ENCODE measurements at places on chromosomes 2 and 18.
A peak's percentile ranks its signal among the peaks of the same experiment; 100 is the strongest.

DNA sequence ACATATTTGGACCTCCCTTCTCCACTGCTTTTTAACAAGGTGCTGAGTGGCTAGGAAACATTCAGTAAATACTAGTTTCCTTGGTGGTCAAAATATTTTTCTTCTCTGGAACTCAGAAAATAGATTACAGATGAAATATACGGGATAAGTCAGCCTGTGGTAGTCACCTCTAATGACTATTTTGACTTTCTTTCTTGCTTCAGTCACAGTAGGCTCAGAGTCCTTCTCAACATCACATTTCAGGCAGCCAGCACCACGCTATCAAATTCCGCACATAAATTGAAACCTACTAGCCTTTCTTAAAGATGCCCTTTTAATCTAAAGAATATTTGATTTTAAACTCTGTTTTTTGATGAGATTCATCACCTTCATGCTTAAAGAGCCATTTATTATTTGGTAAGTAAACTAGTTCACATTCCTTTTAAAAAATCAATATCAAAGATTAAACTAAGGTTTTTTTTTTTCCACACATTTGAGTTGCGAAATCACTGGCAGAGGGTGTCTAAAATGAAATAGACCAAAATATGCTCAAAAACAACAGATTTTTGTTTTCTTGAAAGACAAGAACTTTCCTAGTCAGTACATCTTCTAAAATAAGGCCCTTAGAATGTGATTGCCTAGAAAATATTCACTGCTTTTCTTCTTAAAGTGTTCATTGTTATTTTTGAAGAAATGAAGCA lies 181.5 kb downstream of the NRXN1 start:
- no peak for DNase-seq

DNA sequence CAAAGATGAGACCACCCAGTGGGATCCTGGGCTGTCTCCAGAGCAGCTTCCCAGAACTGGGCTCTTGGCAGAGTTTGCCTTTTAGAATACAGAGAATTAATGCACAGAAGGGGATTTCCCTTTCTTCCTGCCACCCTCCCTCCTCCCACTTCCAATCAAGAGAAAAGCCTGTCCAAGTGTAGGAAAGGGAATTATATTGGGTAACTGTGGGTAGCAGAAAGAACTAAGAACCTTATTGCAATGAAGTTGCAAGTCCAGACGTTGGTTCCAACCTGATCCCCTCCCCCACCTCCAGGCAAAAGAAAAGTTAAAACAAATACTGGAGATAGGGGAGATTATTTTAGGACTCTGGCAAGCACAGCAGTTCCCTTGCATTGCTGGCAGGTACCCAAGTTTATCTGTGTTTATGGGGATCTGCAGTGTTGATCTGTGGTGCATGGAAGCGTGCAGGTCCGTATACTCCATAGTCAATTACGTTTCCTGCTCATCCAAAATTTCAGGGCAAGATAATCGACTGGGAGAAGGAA lies 114.3 kb downstream of the PRKCE start:
- DNase-seq, result peak; percentile 36

DNA sequence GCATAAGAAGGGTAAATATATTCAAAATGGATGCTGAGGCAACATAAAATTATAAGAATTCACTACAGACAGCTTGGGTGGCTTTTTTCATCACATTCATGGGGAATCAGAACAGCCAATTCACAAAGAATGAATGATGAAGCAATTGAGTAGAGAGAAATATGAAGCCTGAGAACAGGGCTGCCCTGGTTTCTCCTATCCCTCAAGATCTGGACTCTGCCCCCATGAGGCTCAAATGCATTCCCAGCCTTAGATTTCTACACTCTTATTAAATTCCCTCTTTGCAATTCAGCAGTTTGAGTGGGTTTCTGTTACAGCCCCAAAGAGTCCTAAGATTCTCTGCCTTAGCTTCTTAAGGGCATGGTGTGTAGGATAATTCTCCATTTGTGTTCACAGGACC lies 172.5 kb downstream of the MAIP1 start:
- no peak for DNase-seq

DNA sequence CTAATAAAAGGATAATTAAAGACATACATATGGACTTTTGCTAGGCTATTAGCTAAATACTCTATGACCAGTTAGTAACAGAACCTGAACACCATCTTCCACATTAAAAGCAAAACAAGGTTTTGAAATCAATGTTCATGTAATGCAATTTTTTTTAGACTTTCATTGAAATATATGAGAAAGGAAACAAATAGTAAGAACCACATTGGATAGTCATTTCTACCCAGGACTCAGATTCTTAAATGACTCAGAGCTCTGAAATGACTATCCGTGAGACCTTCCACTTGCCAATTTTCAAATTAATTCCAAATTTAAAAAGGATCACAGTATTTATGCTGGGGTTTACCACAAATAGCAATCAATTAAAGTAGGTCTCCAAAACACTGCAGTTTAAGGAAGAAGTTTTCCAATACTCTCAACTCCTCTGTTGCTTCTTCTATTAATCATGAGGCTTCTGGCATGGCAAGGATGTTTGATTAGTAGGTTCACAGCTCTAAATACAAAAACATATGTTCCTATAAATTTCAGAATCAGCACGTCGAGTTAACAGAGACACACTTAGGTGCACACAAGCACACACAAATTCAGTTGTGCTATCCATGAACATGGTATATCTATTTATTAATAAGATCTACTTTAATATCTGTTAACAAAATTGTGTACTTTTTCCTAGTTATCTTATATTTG lies 841.0 kb downstream of the RNF144A start:
- no peak for DNase-seq

DNA sequence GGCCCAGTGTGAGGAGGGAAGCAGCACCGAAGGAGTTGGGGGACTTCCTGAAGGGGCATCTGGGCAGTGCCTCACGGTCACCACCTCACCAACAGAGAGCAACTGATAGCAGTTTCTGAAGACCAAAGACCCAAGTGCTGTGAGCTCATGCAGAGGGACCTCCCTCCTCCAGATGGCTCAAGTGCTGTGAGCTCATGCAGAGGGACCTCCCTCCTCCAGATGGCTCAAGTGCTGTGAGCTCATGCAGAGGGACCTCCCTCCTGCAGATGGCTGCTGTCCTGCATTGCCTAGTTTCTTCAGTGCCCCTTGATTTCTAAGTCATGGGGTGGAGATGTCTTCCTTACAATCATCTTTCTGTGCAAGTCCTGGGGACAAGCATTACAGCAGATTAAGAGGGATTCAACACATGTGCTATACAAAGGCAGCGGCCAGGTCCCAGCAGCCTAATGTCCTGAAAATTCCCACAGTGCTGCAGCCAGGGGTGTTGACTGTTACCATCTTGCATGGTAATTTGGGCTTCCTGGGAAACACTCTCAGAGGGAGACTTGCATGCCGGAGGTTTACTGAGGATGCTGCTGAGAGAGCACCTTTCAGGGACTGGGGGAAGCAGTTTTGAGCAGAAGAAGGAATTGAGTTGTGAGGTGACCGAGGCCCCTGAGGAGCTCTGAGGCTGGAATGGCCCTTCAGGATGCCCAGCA lies 409.3 kb downstream of the GALR1 start:
- no peak for DNase-seq

DNA sequence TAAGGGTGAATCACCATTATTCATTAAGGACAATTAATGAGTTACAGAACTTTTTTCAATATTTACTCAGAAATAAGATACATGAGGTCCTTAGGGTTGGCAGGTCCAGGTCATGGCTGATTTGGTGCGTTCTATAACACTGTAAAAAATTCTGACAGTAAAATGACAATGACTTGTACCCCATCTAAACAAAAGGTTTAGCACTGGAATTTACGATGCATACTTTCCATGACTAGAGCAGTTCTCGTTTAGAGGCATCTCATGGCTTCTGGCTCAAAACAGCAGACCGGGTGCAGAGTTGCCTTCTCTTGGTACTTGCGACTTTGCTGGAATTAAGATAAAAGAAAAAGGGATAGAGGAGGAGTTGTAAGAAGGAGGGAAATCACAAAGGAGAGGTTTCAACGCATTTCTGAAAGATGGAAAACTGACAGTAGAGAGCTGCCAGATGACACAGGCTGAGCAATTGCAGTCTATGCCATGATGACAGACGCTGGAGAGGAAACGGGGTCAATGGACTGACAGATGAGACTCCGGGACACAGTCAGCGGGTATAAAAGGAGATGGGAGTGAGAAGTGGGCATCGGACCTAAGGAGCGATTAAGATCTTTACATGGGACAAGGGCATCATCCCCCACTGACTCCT lies 4.1 kb upstream of the CYS1 start:
- no peak for DNase-seq

DNA sequence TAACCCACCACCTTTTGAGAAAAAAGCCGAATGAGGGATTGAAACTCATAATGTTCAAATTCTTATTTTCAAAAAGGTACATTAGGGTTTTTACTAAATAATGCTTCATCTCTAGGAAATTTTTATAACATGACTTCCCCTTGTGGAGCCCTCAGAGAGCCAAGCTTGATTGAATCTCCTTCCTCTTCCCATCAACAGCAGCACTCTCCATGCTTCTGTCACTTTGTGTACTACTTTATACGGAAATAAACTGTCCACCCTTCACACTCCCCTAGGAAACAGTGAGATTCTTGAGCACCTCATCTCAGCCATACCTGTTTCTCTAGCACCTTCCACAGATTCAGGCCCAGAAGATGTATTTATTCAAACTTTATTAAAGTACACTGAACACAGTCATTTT lies 51.8 kb downstream of the TFPI start:
- no peak for DNase-seq

DNA sequence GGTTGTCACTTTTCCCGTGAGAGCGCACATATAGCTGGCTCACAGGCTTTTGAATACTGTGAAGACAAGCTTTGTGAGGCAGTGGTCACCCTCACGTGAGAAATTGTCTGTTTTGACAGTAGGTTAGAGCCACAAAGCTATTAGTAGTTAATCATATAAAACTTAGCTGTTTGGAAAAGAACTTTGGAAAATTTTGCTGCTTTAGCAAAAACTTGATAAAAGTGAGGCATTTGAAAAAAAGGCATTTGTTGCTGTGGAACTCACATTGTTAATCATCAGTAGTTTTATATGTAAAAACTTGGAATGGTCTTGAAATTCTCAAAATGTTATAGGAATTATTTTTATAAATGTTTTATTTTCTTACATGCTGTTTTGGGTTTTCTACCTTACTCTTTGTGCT lies 22.3 kb downstream of the C2orf74 start:
- DNase-seq, result no peak

DNA sequence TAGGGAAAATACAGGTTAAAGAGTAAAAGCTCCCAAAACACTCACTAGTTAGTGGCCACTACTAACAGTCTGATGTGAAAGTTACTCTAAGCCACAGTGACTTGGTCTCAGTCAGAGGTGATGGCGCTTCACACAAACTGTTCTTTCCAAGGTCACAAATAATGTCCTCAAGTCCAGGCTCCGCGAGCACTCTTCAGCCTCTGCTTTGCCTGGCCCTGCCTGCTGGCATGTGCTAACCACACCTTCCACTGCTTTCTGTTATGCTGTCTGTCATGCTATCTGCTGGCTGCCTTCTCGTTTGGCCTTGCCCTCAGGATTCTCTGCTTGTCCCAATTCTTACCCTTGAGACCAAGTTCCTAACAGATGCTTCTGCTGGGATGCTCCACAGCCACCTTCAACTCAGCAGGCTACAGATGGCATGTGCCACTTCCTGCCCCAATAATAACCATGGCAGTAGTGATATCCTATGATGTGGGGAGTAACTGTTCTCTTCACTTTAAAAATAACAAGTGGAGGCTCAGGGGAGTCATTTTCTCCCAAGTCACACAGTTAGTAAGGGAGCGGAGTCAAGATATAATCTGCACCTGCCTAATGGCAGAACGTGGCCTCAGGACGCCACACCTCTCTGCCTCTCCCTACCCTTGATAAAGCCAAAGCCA lies 75.7 kb downstream of the ZAP70 start:
- DNase-seq, result no peak

DNA sequence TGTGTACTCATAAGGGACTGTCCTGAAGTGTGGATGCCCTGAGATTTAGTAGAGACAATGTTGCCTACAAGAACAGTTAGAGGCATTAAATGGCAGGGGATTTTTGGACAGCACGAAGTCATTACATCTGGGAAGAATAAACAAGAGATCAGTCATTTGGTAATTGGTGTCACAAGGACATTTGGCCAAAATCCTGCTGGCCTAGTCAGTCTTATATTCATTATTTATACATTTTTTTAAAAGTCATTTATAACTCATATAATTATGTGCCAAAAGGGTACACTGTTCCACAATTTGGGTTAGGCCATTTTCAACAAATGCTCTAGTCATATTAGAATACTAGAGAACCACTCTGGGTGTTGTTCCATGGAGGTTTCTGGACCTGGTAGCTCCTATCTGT lies 104.7 kb downstream of the LRATD1 start:
- DNase-seq, result no peak

DNA sequence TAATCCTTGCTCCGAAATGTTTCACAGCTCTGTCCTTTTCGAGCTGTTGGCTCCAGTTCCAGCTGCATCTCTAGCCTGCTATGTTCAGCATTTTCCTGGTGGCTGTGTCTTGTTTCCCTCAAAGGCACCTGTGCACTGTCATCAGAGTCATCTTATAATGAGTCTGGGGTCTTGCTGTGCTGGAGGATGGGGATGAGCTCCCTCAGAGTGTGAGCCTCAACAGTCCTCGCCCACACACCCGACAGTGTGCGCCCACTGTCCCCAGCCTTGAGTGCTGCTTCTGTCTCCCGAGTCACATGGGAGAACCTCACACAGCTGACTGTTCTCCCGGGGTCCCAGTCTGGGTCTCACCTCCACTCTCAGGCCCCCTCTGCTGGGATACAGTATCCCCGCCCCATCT lies 25.4 kb downstream of the SPP2 start:
- DNase-seq, result no peak

DNA sequence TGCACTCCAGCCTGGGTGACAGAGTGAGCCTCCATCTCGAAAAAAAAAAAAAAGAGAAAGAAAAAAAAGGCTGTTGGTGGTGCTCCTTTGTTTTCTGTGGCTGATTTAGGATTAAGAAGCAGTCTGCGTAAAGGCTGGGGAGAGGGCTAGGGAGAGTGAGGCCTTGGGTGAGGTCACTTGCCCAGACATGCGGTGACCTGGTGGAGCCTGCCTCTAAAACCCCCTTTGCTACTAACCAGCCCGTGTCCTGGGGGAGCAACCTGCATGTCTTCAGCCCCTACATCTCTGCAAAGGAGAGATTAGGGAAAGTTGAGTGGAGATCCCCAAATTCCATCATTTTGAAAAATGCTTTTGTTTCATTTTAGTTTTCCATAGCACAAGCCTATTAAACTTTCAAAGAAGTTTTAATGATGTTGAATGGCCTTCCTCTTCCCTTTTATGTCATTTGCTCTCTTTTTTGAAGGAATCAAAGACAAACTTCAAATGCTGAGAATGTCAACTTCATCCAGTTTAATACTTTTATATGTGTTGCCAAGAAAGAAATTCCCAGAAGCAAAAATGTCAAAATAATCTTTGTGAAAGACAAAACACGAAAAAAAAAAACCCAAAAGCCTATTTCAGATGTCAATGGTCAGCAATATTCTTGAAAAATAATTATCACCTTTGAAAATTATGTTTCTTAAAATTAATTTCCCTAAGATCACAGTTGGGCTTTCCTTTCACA lies 38.9 kb upstream of the RALBP1 start:
- no peak for DNase-seq
